ENCODE measurements at places on chromosomes 2 and 18.
A peak's percentile ranks its signal among the peaks of the same experiment; 100 is the strongest.

- DNase-seq, result no peak
Observed at GRCh38 chr2:237885931-237886684, 26.7 kb downstream of the RAMP1 start.

- no peak for DNase-seq
Observed at GRCh38 chr2:82023710-82024109, 1719.2 kb upstream of the LRRTM1 start.

DNA sequence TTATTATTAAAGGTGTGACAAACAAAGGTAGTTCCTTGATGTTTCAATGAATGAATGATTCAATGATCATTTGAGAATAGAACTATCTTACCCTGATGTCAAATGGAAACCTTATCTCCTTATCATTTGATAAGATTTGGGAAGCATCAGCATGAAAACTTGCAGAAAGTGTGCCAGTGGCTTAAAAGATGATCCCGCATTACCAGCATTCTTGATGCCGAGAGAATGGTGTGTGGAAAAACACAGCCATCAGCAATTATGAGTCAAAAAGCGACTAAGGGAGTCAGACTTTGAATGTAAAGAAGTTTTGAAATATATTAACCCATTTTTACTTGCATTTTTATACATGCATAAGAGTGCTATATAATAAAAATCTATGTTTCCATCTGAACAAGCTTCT is 93.7 kb downstream of the MAIP1 start:
- DNase-seq, result no peak

GRCh38 chr18:14914771-14915170 is 166.8 kb downstream of the ANKRD30B start:
- DNase-seq, result no peak

- DNase-seq, result no peak
Observed at GRCh38 chr2:7626139-7626537, 708.9 kb downstream of the RNF144A start.

DNA sequence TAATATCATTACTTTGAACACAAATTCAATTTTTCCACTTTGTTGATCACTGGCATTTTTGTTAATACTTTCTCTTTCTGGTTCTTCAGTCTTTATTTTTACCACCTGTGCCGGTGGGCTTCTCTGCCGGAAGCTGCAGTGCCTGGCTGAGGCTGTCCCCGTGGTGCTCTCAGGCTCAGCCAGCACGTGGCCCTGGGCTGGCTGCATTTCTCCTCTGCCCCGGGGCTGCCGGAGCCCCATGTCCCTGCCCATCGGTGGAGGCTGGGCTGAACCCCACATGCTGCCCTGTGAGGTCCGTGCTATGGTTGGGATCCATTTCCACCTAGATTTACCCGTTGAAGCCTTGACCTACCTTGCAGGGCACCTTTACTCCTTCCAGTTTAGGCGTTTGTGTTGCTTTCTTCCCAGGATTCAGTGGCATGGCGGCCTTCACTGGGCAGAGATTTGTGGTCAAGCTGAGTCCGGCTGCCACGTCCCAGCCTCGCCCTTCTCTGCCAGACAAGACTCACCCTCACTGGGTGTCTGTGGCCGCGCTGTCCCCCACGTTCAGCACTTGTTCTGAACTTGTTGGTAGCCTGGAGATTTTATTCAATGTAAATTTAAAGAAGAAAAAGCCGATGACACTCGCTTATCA is 12.8 kb upstream of the TMEM18 start:
- DNase-seq, result no peak

- DNase-seq, result no peak
Observed at GRCh38 chr18:77897606-77898005, 648.0 kb downstream of the GALR1 start.

DNA sequence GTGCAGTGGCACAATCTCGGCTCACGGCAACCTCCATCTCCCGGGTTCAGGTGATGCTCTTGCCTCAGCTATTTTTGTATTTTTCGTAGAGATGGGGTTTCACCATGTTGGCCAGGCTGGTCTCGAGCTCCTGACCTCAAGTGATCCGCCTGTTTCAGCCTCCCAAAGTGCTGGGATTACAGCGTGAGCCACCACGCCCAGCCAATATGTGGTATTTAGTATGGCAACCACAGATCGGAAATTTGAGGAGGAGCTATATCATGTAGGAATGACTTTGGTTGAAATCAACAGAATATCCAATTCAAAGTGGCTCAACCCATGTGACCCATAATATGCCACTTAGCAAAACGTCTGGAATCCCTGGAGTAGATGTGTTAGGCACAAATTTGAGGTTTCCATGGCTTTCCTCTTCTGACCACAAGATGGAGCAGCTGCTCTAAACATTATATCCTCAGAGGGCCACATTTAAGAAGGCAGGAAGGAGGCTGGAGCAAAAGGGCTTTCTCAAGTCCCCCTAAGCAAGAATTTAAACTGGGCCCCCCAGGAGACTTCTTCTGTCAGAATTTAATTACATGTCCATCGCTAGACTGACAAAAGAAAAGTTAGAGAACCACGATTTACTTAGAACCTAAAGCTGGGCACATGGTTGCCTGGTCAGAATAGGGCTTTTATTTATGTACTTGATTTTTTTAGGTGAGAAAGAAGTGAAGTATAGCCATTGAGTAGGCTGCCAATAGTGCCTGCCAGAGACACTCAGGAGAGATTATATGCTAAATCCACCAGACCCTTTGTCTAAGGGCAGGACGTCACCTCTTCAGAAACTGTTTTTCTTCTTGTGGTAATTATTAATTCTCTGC is 49.6 kb upstream of the ITSN2 start:
- DNase-seq, result peak; percentile 22

- DNase-seq, result no peak
Observed at GRCh38 chr18:76394780-76395476, 100.1 kb downstream of the ZNF516 start.

GRCh38 chr2:43745457-43745856 is 28.4 kb upstream of the DYNC2LI1 start:
- DNase-seq, result no peak

GRCh38 chr2:30231996-30232800 is 864 bp downstream of the LBH start:
- peak; percentile 55 for DNase-seq

DNA sequence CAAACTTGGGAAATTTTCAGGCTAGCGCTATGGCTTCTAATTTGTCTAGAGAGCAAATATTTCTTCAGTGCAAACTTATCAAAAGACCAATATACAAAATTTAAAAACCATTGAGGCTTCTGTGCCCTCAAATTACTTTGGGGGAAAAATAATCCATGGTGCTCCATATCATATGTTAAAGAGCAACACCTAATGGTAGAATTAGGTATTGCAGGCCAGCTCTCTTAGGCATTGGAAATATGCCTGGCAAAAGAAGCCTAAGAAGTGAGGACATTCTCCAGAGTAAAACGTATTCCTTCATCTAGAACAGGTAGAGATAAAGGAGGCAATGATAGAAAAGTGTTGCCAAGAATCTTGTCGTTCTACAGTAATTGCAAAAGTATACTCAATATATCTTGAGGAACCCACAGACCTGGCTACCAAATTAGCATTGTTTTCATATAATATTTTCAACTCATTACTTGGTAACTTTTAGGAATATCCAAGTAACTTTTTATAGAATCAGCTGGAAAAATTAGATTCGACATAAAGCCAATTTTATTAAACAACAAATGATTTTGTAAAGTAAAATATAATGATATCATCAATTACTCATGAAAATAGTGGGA is 401.1 kb downstream of the BCL11A start:
- no peak for DNase-seq

DNA sequence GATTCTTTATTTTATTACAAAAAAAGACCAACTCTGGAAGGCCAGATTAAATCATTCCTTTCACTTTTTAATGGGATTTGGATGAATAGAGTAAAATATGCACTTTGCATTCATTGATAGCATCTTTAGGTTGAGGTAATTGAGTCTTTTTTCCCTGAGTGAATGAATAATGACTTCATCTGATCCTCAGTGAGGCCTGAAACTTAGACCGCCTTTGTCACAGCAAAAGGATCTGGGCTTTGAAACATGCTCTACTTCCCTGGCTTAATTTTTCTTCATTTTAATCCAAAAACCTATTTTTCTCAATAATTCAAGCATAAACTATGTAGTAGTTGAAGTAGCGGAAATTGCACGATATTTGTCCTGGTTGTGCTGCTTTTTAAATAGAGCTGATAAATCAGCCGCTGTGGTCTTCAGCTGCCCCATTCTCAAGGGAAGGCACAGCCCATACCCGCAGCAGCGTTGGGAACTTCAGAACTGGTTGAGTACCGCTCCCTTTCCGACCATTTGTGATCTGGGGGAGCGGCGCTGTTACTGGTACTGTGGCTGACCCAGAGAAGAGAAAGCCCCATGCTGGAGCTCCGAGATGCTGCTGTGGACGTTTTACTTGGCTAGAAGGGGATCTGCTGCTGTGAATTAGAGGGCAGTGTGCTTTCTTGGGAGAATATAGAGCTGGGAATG is 145.3 kb upstream of the NFATC1 start:
- no peak for DNase-seq

- DNase-seq, result no peak
Observed at GRCh38 chr2:236158969-236159777, 9.0 kb downstream of the GBX2 start.

GRCh38 chr2:189134485-189134884 is 45.1 kb downstream of the COL5A2 start:
- no peak for DNase-seq

DNA sequence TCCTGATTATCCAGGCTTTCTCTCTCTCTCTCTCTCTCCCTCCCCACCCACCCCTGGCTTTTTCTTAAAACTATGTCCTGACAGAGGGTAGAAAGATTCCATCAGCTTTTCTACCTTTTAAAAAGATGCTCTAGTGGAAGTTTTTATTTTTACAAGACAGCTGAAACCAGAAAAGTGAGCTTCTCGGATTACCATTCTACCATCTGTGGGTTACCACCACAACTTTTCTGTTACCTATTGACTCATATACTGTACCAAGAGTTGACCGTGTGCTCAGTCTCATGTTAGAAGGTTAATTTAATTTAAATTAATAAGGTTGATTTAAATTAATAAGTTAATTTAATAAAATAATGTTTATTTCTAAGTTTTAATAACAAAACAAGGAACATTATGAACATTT is 137.6 kb downstream of the UPP2 start:
- DNase-seq, result no peak

GRCh38 chr18:24126155-24126961 is 12.5 kb upstream of the CABYR start:
- DNase-seq, result no peak

DNA sequence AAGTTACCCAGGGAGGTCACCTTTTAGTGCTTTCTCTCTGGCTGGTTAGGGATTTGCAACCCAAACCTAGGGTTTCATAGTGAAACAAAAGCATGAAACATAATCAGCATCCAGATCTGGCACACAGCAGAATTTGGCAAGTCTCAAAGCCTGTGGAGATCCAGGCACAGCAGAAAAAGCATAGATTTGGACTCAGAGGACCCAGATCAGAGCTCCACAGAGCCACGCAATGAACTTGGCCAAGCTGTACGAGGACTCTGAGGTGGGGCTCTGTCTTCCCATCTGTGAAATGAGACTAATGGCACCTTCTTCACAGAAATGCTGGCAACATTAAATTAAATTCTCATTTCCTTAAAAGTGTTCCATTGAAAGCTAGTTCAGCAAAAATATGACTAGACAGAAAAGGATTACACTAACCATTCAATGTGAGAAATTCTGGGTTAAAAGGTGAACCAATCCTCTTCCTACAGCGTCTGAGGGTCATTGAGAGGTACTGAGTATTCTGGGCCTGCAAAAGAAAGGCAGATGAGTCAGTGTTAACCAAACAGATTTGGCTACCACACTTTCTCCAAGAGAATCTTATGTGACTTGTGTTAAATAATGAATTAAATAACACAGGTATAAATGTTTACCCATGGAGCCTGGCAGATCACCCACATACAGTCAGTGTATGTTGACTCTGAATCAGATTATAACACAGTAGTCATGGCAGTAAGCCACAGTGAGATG is 266.3 kb downstream of the MREG start:
- no peak for DNase-seq

DNA sequence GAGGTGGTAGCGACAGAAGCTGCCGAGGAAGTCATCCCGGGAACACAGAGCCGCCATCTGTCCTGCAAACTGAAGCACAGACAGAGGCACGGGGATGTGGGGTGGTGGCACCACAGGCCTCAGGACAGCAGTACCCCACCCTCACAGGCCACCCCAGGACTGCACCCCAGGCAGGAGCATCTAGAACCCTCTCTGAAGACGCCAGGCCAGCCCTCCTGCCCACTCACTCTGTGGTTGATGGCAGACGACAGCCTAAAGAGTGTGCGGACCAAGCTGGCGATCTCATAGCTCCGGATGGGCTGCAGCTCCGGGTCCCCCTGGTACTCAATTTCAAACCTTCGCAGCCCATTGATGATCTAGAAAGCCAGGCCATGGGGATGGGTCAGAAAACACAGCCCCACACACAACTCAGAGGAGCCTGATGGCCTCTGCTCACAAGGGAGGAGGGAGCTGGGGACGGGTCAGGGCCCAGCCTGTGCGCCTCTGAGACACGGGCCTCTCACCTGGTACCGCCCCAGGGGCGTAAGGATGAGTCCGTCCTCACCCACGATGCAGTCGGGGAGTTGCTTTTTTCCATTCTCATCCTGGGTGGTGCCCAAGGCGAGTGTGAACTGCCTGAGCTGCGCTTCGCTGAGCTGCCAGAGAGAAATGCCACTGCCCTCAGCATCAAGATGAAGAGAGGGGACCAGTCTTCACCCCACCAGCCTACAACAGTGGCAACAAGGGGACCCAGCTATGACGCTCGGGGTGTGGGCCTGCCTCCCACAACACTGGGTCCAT is 8.1 kb upstream of the CCDC74B start:
- DNase-seq, result no peak

DNA sequence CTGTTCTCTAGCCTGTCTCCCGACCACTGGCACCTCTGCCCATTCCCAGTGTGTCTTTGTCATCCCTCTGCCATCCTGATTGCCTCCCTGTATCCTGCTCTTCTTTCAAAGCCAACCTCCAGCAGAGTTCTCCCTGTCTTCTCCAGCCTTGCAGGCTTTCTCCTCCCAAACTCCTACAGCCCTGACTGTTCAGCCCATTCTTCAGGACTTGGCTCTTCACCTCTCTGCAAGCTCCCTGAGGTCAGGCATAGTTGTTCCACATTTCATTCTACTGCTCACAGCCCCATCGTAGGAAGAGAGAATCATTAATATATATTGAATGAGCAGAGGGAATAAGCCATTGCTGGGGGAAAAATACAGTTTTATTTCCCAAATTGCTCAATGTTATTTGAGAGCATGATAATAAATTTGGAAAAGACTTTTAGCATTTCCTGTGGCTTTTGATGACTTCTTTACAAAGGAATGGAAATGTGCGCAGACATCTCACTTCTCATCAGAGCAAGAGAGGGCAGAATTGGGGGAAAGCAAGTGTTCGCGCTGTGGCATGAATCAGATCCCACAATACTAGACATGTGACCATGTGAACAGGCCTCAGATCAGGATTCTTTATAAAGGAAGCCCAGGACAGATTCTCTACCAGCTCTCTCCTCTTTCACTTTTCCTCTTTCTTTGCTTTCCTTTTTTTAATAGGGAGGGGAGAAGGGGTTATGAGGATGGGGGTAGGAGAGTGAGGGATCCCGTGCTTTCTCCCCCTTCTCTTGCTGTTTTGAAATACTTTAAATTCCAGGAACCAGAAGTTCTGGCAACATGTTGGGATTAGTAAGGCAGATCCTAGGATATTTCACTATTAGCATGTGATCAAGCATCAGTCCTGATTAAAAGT is 37.4 kb downstream of the EPAS1 start:
- no peak for DNase-seq

- DNase-seq, result no peak
Observed at GRCh38 chr2:236982693-236983455, 102.8 kb upstream of the COPS8 start.

- no peak for DNase-seq
Observed at GRCh38 chr2:182548031-182548950, 121.5 kb upstream of the PDE1A start.

- no peak for DNase-seq
Observed at GRCh38 chr2:215697003-215697402, 261.1 kb upstream of the FN1 start.
